CD4-positive, alpha-beta T cell treated with Interleukin-15 for 1 hour (primary cell): ENCODE measurements at places on chromosomes 2 and 18.

DNA sequence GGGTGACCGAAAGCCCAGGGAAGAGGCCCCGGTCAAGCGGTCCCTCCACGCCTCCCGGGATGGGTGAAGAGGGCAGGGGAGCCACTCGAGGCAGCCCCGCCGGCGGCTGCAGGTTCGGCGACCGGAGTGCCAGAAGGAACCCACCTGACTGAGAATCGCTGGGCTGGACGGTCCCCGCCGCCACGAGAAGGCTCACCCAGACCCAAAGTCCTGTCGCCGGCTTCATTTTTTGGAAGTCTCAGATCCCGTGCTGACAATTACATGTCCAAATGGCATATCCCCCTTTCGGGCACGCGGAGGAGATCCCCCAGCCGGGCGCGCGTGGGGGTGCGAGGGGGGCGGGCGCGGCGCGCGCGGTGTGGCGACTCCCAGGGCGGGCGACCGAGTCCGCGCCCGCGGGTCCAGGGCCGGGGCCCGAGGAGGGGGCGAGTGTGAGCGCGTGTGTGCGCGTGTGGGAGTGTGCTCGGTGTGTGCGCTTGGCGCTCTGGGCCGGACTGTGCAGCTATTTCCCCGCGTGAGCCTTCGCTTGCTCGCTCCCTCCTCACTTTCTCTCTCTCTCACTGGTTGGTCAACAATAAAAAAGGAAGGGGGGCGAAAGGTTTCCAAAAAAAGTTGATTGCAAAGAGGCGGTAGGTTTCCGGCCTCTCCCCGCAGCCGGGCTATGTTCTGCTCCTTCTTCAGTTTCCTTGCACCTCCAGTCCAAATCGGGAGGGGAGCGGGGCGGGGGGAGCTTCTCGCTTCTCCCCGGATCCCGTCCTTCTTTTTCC, at the start of gene ERBB4:
TSS of gene ERBB4 (minus strand) at position 498 of the 767 bp plus-strand sequence. CDS start at position 226, 272 bp downstream.
- DNase-seq = no peak

DNA sequence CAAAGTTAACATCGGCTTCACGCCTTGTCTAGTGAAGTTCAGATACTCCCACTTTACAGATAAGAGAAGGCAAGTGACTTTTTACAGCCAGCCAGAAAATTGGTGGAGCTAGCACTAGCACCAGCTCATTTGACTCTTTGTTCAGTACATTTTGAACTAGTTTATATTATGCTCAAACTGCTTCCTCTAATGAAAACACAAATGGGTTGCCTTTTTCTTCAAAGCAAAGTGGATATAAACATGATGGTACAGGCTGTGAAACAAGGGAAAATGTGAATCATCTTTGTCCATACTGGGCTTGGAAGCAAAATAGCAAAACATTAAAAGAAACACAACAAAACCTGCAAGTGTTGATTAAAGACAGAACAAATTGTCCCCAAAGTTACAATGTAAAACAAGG, 99.6 kb upstream of the LHCGR start:
- no peak for DNase-seq

DNA sequence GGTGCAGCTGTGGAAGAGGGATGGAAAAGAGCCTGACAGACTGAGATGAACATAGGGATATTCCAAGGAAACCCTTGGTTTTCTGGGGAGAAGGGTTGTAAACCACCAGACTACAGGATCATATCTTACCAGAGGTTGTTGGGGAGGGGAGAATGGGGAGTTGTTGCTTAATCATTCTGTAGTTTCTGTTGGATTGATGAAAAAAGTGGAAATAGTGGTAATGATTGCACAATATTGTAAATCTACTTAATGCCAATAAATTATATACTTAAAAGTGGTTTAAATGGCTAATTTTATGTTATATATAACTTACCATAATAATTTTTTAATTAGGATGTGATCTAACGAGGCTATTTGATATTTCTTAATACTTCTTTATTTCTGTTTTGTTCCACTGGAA, 800.9 kb downstream of the BCL11A start:
- DNase-seq = no peak

DNA sequence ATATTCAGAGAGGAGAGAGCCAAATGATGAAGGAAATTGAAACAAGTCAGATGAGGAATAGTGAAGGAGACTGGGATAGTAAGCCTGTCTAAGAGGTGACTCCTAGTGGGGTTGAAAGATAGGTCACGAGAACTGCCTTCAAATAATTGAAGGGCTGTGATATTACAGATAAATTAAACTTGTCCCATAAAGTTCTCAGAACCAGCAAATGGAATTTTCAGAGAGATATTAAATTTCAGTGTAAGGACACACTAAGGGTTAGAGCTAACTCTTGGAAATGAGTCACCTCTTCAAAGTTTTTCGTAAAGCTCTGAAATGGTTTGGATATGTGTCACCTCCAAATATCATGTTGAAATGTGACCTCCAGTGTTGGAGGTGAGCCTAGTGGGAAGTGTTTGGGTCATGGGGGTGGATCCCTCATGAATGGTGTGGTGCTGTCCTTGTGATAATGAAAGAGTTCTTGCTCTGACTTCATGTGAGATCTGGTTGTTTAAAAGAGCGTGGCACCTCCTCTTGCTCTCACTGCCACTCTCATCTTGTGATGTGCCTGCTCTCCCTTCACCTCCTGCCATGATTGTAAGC, 87.3 kb downstream of the BABAM2 start:
- DNase-seq = no peak

GRCh38 chr2:84029903-84030575, 429.0 kb downstream of the SUCLG1 start:
- DNase-seq = no peak

DNA sequence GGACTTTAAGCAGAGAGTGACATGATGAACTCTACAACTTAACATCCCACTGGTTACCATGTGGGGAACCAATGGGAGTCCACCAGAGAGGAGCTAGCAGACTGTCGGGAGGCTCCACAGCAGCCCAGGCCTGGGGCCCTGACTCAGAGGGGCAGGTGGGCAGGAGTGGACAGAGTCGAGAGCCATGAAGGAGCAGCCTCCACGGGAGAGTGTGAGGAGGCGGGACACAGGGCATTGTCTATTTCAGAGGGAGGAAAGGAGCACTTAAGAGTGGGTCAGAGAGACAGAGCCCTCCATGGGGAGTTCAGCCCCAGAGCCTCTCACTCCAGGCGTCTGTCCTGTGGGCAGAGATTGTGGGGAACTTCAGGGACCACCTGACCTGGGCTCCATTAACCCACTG, 118.7 kb downstream of the CYP26B1 start:
- no peak for DNase-seq

DNA sequence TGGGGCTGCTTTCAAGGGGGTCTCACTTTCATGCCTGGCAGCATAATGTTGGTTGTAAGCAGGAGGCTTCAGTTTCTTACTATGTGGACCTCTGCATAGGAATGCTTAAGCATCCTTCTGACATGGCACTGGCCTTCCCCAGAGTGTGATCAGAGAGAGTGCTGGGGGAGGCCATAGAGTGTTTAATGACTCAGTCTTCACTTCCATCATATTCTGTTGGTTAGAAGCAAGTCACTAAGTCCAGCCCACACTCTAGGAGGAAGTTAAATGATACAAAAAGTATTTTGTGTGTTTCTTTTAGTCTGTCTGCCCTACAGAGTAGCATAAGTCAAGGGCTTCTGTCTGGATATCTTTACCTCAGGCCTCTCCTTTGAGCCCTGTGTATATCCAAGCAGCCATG, 64.9 kb downstream of the GALNT1 start:
- DNase-seq = no peak

- DNase-seq = no peak
Observed at GRCh38 chr18:62396381-62396780, 71.3 kb downstream of the TNFRSF11A start.

GRCh38 chr2:46167924-46168323, 129.3 kb upstream of the EPAS1 start:
- DNase-seq = no peak
